ENCODE measurements at places on chromosomes 4 and X.

- no peak for ATAC-seq
These were observed 22.9 kb downstream of the PABPC4L start for GRCh38 chr4:134178706-134179105.

GRCh38 chrX:112083624-112084326 is 1.2 kb upstream of the TRPC5 start:
- ATAC-seq: no peak

GRCh38 chr4:141782205-141782604 is 145.8 kb downstream of the IL15 start:
- ATAC-seq: no peak

GRCh38 chrX:107551546-107551945 is 76.8 kb upstream of the PRPS1 start:
- no peak for ATAC-seq

DNA sequence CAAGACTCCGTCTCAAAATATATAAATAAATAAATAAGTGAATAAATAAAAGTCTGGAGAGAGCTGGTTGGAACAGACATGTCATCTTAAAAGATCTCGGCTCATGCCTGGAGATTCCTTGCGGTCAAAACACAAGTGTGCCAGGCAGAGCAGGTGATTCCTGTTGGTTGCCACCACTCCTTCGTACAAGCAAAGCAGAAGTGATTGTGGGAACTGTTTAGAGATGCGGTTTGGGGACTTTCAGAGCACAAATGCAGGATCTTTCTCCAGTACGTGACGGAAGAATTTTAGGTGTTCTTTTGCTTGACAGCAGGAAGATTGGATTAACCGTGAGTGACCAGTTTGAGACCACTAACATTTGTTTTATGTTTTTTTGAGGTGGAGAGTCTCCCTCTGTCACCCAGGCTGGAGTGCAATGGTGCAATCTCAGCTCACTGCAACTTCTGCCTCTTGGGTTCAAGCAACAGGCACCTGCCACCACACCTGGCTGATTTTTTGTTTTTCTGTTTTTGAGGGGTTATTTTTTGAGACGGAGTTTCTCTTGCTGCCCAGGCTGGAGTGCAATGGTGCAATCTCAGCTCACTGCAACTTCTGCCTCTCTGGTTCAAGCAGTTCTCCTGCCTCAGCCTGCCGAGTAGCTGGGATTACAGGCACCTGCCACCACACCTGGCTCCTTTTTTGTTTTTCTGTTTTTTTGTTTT is 2.8 kb upstream of the CRLF2 start:
- ATAC-seq: no peak

- peak; percentile 80 for ATAC-seq
These were observed 4.3 kb downstream of the GABRQ start for GRCh38 chrX:152641996-152642395.

DNA sequence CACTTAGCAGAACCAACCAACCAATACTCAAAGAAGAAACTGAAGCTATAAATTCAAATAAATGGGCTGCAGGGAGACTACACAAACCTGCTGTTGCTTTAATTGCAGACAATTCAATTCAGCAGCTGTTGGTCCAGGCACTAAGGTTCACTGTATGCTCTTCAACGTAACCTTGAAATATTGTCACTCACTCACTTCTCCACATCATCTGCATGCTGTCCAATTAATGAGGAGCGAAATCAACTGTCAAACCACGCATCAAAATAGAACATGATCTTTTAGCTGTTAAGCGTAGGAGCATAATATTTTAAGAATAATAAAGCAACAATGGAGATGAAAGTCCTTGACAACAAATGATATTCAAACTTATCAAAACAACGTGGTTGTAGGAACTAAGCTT is 17.0 kb downstream of the ENOX2 start:
- ATAC-seq: no peak

DNA sequence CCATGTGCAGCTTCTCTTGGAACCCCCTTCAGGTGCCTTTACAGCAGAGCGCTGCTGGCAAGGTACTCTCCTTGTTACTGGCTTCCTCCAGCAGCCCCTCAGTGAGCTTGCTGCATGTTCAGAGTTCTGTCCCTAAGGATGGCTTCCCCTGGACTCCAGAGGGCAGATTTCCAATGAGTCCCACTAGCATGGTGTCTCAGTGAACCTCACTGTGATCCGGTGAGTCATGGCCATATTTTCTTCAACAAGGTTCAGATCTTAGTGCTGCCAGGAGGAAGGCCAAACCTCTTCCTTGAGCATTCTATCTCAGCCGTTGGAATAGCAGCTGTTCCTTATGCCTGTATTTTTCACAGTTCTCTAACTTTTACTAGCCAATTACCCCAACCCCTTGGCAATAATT is 98.8 kb downstream of the CASK start:
- ATAC-seq: peak; percentile 69

DNA sequence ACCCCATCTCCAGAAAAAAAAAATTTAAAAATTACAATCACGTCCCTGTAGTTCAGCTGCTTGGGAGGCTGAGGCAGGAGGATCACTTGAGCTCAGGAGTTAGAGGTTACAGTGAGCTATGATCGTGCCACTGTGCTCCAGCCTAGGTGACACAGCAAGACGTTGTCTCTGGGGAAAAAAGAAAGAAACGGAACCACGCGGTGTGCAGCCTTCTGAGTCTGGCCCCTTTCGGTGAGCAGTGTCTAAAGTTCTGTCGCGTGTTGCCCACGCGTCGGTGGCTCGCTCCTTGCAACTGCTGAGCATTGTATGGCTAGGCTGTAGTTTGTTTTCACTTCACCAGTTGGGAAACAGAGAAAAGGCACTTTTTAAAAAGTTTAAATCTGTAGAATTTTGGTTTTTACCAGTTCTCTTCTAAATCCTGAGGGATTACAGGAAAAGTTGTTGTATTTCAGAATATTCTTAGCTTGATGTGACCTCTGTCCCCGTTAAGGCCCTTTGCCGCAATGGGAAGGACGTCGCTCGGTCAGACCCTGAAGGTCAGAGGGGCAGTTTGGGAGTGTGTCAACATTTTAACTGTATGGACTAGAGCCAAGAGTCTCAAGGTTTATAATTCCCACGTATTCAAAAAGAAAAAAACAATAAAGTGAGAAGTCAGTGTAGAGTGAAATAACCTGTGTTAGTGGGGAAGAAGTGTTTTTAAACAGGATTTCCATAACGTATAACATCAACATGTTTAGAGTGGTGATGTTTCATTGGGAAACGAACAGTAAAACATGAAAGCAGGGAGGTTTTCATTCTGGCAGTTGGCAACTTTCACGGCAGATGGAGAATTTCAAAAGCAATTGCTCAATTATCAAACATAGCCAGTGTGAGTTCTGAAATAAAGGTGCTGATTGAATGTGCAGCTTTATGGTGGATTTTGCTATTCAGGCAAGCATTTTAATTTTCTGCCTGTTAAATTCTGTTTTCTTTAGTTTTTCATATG is 45.8 kb upstream of the MSANTD1 start:
- no peak for ATAC-seq

- ATAC-seq: peak; percentile 83
These were observed 57.7 kb downstream of the NEIL3 start for GRCh38 chr4:177367336-177367735.

DNA sequence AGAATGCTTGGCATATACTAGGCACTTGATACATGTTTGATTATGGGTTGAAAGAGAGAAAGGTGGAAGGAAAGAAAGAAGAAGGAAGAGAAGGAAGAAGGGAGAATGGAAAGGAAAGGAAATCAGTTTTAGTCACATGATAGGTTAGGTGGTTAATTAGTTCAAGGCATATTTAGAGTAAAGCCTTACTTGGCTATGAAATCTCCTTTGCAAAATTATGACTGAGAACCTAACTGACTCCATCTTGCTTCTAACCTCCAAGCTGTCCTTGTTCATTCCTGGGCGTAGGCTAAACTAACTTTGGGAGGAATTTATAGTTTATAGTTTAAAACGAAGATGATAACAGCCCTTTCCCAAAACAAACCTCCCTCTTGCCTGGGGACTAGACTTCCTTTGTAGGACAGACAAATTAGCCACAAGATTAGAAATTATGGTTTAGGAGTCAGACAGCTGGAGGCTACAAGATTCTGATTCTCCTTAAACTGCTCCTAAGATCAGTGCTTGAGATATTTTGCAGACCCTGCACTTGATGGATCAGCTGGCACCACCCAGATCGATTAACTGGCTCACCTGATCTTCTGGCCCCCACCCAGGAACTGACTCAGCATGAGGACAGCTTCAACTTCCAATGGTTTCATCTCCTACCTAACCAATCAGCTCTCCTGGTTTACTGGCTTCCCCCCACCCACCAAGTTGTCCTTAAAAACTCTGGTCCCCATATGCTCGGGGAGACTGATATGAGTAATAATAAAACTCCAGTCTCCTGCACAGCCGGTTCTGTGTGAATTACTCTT is 55.0 kb downstream of the TXK start:
- ATAC-seq: no peak

GRCh38 chr4:2075171-2075986 is 16.3 kb downstream of the NAT8L start:
- no peak for ATAC-seq

DNA sequence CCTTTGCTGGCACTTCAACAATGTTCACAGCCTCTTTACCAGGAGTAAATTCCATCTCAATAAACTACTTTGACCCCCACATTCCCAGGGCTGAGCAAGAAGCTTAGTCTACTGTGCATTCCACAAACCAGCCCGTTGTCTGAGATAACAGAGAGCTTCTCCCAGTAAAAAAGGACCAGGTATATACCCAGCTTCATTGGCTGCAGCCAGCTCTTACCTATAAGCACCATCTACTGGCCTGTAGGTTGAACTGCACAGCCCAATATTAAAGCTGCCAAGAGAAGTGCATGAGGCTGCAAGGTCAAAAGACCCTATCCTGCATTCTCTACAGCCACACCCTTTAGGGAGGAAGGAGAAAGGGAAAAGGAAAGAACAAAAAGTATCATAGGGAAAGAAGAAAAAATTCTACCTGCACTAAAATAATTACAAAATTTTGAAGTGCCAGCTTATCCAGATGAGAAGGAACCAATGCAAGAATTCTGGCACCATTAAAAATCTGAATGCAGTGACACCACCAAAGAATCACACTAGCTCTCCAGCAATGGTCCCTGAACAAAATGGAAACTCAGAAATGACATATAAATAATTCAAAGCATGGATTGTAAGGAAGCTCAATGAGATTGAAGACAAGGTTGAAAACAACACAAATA is 45.7 kb upstream of the INTU start:
- ATAC-seq: peak; percentile 98

GRCh38 chrX:8906299-8906938 is 105.2 kb upstream of the FAM9A start:
- ATAC-seq: no peak

- no peak for ATAC-seq
These were observed 23.7 kb downstream of the MAGEB1 start for GRCh38 chrX:30270639-30271038.

GRCh38 chr4:4986841-4987240 is 32.4 kb downstream of the CYTL1 start:
- no peak for ATAC-seq

DNA sequence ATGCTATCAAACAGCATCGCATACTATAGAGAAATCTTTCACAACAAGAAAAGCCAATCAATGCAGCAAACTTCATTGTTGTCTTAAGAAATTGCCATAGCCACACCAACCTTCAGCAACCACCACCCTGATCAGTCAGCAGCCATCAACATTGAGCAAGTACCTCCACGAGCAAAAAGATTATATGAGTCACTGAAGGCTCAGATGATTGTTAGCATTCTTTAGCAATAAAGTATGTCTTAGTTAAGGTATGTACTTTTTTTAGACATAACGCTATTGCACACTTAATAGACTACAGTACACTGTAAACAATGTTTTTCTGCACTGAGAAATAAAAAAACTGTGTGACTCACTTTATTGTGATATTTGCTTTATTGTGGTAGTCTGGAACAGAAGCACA is 37.8 kb upstream of the FUNDC1 start:
- peak; percentile 72 for ATAC-seq

DNA sequence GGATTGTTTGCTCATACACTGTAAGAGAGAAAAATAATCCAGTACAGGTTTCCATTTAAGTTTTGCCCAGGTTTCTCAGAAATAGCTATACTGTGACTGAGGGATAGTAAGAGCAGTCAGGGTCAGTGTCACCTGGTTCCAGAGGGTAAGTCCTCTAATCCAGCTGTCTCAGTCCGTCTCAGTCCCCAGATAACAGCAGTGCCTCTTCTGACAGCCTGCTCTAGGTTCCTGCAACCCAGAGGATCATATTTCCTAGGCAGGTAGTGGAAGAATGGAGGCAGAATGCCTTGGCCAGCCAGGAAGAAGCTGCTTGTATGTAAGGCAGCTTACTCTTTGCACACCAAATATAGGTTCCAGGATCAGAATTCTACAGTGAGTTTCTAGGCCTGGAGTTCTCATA is 22.6 kb upstream of the GNRHR start:
- no peak for ATAC-seq

GRCh38 chr4:147714575-147715401 is 17.1 kb upstream of the ARHGAP10 start:
- ATAC-seq: peak; percentile 89

DNA sequence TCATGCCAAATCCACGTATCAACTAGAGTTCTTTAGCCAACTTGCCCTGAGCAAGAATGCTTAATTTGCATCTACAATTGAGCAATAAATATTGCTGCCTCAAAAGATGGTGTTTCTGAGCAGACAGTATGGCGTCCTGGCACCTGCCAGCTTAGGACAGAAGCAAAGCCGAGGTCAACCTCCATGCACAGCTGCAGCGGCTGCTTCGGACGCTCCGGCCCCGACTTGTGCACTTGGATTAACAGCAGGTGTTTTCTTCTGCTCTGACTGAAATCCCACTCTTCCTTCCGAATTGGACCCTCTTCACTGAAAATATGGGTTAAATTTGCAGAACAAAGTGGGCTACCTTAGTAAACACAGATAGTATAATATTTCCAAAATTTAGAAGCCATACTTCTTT is 215.2 kb upstream of the ETNPPL start:
- ATAC-seq: no peak

- peak; percentile 33 for ATAC-seq
These were observed 27.9 kb upstream of the KIAA1210 start for GRCh38 chrX:119155416-119156035.

DNA sequence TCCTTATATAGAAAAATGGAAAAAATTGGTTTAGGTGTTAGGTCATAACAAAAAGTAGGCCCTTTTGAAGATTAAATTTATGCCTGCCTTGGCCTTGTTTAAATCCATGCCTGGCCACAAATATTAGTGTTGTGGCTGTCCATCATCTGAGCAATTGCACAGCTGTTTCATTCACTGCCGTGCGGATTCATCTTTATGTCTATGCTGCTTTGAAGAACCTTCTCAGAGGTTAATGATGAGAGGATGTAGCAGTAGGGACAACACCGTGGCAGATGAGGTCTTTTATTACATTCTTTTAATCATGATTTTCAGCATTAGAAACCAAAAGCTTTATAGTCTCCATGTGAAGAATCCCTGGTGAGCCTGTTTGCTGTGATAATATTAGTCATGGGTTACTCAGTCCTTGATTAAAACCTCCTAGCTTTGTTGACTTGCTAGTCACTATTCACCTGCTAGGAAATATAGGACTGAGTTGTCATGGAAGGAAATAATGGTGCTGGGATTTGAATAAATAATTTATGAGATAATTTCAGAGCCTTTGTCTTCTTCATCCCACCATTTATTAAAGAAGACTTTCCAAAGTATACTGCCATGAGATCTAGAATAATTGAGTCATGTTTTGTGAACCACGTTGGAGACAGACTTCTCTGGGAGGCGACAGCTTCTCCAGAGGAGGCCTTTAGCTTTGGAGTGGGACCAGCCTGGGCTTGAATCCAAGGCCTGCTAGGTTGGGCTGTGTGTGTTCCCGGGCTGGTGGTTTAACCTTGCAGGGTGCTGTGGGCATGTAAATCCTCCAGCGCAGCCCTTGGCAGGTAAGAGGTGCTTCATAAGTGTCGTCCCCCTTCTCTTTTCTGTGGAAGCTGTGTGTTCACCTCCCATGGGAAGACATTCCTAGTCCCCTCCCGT is 53.5 kb downstream of the PTTG2 start:
- ATAC-seq: no peak

- ATAC-seq: no peak
These were observed 77.4 kb upstream of the BMPR1B start for GRCh38 chr4:94680176-94680862.

Measured in SK-N-SH treated with all-trans-retinoic acid at 6 μM for 48 hours (cell line).